ENCODE measurements at places on chromosomes 5 and 9.
A peak's percentile ranks its signal among the peaks of the same experiment; 100 is the strongest.

- DNase-seq: no peak
Measured at GRCh38 chr9:107711542-107711941, 222.0 kb upstream of the KLF4 start.

DNA sequence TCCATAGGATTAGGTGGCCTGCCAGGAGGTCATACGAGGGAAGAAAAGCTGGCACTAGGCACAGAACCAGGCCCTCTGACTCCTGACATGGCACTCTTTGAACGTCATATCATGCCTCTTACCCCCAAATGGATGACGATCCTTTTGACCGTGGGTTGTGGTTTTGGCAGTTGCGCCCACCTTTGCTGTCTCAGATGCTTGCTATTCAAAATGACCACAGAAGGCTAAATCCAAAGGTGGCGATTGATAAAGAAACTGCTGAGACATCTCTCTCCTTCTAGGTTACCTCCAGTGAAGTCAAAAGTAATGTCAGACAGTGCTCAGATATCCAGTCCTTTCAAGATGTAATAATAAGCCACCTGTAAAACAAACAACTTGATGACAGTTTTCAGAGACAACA is 385.0 kb downstream of the EFNA5 start:
- no peak for DNase-seq

DNA sequence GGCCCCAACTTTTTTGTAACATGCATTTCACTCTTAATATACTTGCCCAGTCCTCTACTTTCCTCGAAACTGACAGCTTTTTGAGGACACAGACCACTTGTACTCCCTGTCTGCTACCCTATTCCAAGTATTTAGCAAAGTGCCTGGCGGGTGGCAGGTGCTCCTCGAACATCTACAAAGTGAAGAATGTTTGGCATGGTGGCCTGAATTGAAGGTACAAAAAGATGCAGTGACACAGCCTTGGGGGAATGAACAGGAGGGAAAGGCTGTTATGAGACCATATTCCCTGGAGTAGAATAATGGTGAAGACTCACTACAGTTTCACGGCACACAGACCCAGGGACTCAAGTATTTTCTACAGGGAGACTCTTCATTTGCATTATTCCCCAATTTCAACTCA is 590.9 kb downstream of the PRELID2 start:
- no peak for DNase-seq

DNA sequence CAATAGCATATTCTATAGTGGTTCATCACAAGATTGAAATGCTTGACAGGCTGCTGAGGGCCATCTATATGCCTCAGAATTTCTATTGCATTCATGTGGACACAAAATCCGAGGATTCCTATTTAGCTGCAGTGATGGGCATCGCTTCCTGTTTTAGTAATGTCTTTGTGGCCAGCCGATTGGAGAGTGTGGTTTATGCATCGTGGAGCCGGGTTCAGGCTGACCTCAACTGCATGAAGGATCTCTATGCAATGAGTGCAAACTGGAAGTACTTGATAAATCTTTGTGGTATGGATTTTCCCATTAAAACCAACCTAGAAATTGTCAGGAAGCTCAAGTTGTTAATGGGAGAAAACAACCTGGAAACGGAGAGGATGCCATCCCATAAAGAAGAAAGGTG is 43.8 kb downstream of the GCNT1 start:
- no peak for DNase-seq

DNA sequence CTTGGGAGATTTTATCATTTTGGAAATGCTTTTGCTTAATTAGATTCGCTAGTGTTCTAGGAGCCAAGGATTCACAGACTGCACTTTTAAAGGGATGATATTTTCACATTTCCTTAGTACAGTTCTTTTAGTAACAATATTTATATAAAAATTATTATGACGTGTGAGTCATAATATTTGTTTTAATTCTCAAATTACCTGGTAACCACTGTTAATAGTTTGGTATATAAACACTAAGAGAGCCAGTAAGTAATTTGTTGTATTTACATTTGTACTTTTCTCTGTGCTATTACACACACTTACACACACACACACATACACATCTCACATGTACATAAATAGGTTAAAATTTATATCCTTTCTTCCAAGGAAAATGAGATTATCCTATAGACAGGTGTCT is 58.8 kb upstream of the RAD23B start:
- no peak for DNase-seq

DNA sequence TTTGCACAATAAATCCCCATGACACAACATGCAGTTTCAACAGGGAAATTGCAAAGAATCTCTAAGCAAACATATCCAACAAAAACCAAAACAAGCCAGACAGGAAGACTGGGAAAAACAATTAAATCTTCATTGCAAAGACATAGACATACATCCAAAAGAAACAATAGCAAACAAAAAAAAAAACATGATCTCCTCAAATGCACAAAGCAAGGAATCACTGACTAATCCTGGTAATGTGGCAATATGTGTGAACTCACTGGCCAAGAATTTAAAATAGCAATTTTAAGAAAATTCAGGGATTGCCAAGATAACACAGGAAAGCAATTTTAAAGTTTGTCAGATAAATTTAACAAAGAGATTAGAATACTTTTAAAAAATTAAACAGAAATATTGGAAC is 520.1 kb upstream of the SMC2 start:
- no peak for DNase-seq

DNA sequence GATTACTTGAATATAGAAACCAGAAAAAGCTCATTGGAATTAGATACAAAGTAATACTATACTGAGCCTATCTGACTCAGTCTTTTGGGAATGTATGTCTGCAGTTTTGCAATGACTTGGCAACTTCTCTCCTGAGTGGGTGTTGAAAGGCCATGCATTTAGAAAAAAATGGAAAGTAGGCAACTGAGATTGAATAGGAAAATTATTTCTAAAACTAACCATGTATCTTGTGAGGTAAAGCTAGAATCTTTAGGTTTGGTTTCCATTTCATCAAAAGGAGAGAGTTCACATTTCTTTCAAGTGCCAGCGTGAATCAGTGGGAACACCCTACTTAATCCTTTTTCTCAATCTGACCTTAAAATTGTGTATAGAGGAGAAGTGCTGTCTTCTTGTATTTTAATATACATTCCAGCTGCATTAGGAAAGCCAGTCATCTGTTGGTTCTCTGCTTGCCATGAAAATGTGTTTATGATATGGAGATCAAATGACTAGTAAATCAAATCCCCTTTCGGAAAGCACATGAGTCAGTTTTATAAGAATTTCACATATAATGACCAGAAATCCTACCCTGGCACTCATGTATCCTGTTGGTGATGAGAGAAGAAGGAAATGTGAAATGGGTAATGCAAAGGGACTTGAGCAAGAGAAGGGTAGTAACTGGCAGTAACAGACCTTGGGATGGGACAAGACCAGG is 30.4 kb downstream of the NFX1 start:
- DNase-seq: no peak

DNA sequence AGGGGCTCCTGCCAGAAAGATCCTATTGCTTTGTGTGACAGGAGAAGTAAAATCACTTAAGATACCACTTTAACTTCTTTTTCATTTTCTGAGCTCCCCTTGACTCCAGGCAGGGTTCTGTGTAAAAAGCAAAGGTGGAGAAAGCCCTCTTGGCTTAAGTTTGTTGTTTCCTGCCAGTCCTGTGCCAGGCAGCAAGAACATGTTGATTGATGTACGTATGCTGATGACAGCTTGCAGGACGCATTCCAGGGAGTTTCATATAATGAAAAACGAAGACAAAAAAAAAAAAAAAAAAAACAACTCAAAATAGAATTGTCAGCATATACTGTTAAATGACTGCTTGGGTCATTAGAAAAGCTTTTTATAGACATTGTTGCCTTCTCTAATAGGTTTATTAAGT is 251.7 kb downstream of the PSAT1 start:
- no peak for DNase-seq

DNA sequence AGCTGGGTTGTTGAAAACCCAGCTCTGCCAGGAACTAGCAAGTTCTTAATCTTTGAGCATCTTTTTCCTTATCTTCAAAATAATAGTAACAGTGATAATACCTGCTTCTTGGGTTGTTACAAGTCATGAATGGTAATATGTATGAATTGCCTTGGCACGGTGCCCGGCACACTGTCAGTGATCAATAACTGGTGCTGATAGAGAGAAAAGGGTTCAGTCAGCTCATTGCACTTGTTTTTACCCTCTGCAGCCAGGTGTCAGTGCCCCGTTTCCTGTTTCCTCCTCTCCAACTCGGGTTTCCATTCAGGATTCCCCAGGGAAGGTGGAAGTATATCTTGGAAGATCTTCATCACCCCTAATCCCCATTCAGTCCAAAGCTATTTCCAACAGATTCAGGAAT is 15.8 kb upstream of the NIPAL4 start:
- no peak for DNase-seq

GRCh38 chr5:138466900-138467710 is 1.8 kb downstream of the EGR1 start:
- no peak for DNase-seq

GRCh38 chr5:172383191-172383802 is 71.0 kb downstream of the SH3PXD2B start:
- no peak for DNase-seq

DNA sequence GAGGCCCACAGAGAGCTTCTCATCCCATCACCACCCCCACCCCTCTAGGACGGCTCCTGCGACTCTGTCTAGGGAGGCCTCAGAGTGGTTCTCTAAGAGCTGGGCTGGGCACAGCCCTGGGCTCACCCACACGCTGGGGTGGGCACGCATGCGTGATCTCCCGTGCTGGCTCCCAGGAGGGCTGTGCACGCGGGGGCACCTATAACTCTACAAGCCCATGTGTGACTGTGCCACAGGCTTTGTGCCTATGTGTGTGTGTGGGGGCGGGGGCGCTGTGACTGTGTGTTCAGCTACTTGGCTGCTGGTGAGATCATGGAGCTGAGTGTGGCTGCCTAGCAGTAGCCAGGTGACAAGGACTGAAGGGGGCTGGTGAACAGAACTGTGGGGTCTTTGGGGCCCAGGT is 32.2 kb downstream of the NDUFA8 start:
- DNase-seq: peak; percentile 59

GRCh38 chr5:112862085-112862484 is 998 bp downstream of the SRP19 start:
- peak; percentile 72 for DNase-seq

- DNase-seq: no peak
Measured at GRCh38 chr5:142412581-142412980, 87.8 kb upstream of the SPRY4 start.

- peak; percentile 35 for DNase-seq
Measured at GRCh38 chr9:134571326-134571931, 70.2 kb upstream of the COL5A1 start.

DNA sequence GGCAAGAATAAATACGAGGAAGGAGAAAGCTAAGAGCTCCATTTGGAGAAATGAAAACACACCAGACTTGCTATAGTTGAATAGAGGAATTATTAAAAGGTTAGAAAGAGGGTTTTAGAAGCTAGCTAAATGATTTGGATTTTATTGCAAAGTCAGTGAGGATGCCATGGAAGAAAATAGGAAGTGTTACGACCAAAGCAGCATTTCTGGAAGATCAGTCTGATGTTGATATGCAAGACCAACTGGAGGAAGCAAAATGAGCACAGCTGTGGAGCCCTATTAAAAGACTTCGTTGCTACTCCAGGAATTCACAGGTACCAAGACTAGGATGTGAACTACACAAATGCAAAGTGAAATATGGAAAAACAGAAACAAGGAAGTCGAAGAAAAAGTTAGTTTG is 2.1 kb downstream of the DHX29 start:
- DNase-seq: no peak

DNA sequence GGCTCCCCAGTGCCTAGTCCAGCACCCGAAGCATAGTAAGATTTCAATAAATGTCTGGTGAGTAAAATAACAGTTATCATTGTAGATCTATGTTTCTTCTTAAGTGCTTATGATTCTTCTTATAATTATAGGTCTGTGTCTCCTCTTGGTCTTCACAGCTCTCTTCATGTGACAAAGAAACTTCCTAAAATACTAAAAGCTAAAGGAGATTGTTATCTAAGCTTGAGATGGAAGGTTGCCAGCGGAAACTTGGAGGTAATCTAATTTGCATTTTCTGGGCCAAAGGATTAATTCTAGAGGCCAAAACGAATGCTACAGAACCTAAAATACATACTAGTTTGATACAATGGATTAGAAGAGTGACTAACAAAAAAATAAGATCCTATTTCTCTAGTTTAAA is 13.6 kb upstream of the ARHGAP26 start:
- no peak for DNase-seq

GRCh38 chr9:134208310-134208841 is 44.0 kb upstream of the RNU6ATAC start:
- no peak for DNase-seq

- DNase-seq: no peak
Measured at GRCh38 chr5:151171529-151171928, 13.9 kb upstream of the ANXA6 start.

DNA sequence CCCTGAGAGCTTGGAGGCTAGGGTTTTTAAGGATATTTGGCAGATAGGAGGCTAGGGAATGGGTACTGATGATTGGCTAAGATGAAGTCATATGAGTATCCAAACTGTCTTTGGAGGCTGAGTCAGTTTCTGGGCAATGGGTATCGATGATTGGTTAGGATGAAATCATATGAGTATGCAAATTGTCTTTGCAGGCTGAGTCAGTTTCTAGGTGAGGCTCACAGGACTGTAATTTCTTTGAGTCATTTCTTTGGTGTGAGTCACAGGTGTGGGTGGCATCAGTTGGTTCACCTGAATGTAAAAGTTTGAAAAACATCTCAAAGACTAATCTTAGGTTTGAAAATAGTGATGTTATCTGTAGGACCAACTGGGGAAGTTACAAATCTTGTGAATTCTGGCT is 1068.0 kb downstream of the NR2F1-AS1 start:
- DNase-seq: no peak

GRCh38 chr9:86135371-86135770 is 36.0 kb upstream of the GOLM1 start:
- no peak for DNase-seq

GRCh38 chr9:88106492-88106891 is 31.8 kb downstream of the SPATA31C2 start:
- peak; percentile 67 for DNase-seq

DNA sequence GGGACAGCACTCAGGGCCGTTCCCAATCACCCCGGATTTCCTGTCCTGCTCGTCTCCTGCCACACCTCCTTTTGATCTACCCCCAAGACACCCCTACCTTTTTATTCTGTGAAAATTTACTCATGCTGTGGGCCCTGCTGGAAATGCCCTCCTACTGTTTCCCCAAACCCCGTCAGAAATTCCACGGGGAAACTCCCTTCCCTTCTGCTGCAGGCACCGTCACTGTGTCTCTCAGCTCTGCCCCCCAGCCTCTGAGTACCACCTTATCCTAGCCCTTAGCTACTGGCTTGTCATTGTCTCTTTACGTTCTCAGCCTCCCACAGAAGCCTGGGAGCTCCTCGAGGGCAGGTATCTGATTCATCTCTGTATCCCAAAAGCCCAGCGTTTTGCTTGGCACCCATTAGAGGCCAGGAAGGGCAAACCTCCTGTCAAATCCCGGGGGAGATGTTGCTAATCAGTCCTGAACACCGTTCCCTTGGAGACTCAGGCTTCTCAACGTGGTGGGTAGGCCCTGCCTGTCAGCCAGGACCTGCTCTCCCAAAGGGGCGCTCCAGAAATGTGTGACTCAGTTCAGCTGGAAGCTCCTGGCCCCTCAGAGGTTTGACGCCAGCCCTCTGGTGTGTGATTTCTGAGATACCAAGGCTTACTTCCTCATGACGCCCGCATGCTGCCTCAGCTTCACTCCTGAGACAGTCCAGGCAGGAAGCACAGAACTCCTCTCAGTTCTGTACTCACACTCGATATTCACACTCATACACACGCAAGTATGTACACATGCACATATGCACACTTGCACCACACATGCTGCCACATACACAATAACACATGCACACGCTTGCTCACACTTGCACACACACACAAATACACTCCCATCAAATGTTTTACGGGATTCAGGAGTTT is 50.7 kb upstream of the GRHPR start:
- no peak for DNase-seq

Measured in endodermal cell (in vitro differentiated cells).